Hematopoietic multipotent progenitor cell treated with erythropoietin and hydrocortisone succinate and interleukin-3 and kit ligand, for 4 days (in vitro differentiated cells): ENCODE measurements at places on chromosomes 6 and 20.
A peak's percentile ranks its signal among the peaks of the same experiment; 100 is the strongest.

DNA sequence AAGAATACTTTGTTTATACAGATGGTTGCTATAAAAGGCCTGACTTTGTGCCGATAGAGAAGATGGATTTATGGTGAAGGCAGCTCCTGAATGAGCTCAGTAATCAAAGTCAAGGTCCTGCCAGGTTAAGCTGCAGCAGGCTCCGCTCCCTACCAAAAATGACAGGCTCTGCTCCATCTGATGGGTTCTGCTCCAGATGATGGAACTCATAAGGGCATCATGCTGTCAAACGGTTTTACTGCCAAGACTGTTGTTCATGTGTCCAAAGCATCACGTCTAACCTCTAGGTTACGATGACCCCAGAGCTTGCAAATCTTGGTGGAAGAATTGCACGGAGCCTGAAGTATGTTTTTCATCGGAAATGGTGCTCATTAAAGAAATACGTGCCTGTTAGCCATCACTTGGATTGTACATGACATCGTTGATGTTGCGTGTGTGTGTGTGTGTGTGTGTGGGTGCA lies 19.2 kb upstream of the PTGIS start:
- no peak for DNase-seq

DNA sequence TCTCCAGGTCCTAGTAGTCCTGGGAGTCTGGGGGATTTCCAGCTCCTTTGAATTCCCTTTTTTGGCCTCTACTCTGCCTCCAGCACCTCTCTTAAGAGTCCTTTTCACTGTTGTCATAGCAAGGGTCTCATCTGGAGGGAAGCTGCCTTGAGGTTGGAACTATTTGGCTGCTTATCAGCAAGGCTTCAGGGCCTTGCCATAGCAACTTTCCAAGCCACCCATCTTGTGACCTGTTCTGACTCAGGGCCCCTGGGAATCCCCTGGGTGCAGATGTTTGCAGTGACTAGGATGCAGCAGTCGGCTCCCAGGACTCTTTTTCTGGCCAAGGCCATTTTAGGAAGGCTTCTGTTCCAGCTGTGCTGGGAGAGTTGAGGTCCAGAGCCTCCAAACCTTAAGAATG lies 12.4 kb downstream of the PKIG start:
- DNase-seq: peak; percentile 87

DNA sequence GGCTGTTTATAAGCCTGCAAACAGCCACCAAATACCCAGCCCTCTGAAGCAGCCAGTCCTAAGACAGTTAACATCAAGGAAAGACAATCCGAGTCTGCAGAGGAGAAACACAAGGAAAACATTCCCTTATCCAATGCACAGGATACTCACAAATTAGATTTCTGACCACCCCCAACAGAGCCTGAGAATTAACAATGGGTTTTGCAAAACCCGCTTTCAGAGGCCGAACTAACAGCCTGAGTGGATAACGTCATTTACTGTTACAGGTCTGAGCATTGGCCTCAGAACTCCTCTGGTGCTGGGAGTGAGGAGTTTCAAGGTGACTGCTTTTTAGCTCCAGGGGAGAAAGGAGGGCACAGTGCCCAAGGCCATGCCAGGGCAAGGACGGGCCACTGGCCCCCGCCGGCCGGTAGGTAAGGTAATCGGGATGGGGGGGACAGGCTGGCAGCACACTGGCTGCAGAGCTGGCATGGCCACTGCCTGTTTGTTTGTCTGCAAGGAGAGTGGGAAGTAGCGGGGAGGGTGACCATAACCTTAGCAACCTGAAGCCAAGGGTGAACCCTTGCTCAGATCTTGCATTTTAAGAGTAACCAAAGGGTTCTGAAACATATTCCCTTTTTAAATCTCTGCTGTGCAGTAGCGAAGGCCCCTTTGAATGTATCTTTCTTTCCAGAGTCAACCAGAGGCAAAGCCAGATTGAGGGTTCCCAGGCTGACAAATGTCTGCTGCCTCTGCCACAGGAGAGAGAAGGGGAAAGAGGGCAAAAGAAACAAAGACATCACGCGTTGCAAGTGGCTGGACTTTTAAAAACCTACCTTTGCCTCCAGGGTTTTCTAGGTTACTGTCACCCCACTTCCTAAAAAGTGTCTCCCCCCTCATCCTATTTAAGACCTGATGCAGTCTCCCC lies 3.9 kb downstream of the ZMYND8 start:
- DNase-seq: no peak

- DNase-seq: peak; percentile 53
Measured at GRCh38 chr6:11258260-11259237, 26.1 kb upstream of the NEDD9 start.

DNA sequence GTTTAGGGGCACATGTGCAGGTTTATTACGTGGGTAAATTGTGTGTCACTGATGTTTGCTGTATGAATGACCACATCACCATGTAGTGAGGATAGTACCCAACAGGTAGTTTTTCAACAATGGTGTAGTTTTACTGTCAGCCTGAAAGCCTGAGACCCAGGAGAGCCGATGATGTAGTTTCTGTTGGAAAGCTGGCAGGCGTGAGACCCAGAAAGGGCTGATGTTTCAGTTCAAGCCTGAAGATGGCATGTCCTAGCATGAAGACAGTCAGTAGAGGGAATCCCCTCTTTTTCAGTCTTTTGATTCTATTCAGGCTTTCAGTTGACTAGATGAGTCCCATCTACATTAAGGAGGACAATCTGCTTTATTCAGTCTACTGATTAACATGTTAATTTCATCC lies 96.7 kb downstream of the KLHL32 start:
- DNase-seq: no peak

DNA sequence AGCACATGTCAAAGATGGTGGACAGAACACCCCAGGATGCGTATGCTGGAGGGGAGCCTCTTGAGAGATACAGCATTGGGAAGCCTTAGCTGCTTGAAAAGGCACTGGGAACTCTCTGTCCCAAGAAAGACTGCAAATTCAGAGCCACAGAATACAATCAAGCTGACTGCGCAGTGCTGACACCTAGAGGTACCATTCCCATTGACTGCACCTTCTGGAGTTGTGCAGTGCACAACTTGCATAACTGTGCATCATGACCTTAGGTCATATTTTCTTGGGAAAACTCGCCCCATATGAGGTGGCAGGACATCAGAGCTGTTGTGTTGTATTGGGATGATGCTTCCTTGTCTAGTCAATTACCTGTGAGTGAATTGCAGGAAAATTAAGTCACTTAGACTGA lies 646.5 kb upstream of the NOX3 start:
- DNase-seq: peak; percentile 5

GRCh38 chr6:123168892-123169773 lies 173.1 kb downstream of the CLVS2 start:
- DNase-seq: no peak

GRCh38 chr6:136095986-136096385 lies 154.1 kb downstream of the MTFR2 start:
- DNase-seq: no peak

- DNase-seq: peak; percentile 16
Measured at GRCh38 chr20:19828232-19828631, 70.2 kb downstream of the RIN2 start.

- DNase-seq: peak; percentile 14
Measured at GRCh38 chr6:46850792-46851191, 57.6 kb downstream of the MEP1A start.

- no peak for DNase-seq
Measured at GRCh38 chr20:2151858-2152281, 50.2 kb downstream of the STK35 start.

GRCh38 chr6:68628161-68628560 lies 6.9 kb upstream of the ADGRB3 start:
- DNase-seq: no peak

GRCh38 chr6:108874470-108875160 lies 26.4 kb downstream of the ARMC2 start:
- DNase-seq: peak; percentile 63

- peak; percentile 12 for DNase-seq
Measured at GRCh38 chr6:140774080-140774505, 1358.6 kb upstream of the GJE1 start.

GRCh38 chr6:70557998-70558397 lies 8.7 kb upstream of the SDHAF4 start:
- no peak for DNase-seq

DNA sequence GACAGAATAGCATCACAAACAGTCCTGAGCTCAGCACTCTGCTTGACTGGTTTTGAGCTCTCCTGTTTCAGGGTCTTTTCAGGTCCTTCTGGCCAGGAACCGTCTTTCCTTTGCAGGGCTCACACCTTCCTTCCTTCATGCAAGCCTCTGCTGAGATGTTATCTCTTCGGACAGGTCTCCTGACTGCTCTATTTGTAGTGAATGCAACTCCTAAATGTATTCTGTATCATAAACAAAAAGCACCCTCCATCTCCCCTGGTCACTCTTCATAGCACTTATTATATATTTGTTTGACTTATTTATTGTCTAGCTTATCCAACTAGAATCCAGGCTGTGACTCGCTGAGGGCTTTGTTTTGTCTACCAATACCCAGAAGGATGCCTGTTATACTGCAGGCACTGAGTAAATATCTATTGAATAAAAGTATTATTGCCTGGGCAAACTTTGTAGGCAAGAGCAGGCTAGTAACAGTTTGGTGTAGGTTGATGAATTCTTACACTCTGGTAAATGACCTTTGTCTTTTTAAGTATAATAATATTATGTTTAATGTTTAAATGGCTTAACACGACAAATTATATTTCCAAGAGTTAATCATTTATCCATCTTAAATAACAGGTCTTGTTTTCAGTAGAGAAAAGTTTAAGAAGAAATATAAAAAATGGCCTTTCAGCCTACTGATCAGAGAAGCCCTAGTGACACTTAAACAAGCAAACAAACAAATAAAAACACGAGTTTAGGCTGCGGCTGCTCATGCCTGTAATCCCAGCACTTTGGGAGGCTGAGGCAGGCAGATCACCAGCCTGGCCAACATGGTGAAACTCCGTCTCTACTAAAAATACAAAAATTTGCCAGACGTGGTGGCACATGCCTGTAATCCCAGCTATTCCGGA lies 199.7 kb downstream of the BCAS1 start:
- no peak for DNase-seq

- no peak for DNase-seq
Measured at GRCh38 chr6:111709201-111709600, 103.5 kb upstream of the TRAF3IP2 start.

DNA sequence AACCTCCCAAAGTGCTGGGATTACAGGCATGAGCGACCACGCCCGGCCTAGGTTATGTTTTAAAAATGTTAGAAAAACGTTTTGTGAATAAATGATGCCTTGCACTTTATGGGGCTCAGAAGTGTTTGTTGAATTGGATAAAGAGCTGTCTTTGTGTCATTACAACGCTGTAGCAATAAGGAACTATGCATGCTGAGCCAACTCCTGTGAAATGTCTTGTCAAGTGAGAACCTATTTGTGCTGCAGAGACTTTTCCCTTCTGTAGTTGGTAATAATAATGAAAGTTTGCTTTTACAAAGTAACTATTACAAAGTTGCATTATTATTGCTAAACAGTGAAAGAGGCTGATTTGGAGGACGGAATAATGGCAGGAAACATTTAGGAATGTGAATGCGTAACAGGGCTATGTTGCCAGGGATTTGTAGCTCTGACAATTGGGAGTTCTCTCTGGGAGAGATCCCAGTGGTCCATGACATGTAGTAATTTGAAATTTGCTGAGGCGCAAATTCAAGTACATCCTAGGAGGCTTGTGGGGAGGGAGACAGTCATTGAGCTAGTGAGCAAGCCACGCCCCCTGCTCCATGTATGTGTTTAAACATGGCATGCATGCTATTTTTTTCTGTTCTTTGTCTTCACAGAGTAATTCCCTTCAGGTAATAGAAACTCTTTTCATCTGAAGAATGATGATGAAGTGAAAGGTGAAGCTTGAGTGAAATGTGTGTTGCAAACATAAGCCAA lies 16.8 kb upstream of the BICRAL start:
- no peak for DNase-seq

GRCh38 chr20:1493536-1493935 lies 2.3 kb upstream of the SIRPB2 start:
- DNase-seq: no peak

GRCh38 chr20:45355209-45356084 lies 7.2 kb upstream of the SDC4 start:
- no peak for DNase-seq

GRCh38 chr20:9488063-9488462 lies 26.3 kb upstream of the LAMP5 start:
- no peak for DNase-seq

DNA sequence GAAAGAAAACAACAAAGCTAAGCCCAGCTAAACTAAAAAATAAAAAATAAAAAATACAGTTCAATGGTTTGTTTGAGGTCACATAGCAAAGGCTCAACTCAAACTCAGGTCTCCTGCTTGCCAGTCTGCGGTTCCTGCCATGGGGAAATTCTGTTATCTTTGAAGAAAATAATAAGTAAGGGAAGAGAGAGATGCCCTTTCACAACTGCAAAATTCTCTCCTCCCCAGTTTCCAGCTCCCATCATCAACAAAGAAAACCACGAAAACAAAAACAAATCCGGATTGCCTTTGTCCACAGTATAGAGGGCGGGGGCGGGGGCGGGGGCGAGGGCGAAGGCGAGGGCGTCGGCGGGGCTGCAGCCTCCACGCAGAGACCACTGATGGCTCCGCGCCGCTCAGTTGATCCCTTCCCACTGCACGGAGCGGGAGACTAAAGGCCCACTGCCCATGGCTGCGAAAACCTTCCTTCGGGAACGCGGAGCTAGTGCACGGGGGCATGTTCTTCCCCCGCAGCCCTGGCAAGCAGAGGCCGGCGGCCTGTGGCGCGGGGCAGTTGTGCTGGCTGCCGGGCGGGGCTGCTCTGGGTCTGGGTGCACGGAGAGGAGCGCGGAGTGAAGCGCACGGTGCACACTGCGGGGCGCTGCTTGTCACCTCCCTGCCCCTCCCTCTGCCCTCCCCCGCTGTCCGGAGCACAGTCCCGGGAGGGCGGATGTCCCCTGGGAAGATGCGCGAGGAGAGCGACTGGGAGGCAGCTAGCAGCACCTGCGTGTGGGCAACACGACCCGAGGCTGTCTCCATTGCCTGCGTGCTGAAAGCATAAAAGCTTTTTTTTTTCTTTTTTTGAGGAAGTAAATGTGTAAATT lies 54.1 kb upstream of the TPD52L1 start:
- DNase-seq: peak; percentile 70

- peak; percentile 77 for DNase-seq
Measured at GRCh38 chr6:131694832-131695426, 6.3 kb downstream of the OR2A4 start.

- no peak for DNase-seq
Measured at GRCh38 chr6:116877743-116878142, 701 bp downstream of the RFX6 start.

GRCh38 chr6:44478158-44478557 lies 90.7 kb downstream of the CDC5L start:
- DNase-seq: peak; percentile 52

GRCh38 chr20:3751675-3752385 lies 15.7 kb downstream of the ADISSP start:
- peak; percentile 97 for DNase-seq

GRCh38 chr6:111417946-111418345 lies 65.1 kb downstream of the REV3L start:
- no peak for DNase-seq

GRCh38 chr6:39029156-39030011 lies 19.2 kb upstream of the GLP1R start:
- DNase-seq: peak; percentile 66

DNA sequence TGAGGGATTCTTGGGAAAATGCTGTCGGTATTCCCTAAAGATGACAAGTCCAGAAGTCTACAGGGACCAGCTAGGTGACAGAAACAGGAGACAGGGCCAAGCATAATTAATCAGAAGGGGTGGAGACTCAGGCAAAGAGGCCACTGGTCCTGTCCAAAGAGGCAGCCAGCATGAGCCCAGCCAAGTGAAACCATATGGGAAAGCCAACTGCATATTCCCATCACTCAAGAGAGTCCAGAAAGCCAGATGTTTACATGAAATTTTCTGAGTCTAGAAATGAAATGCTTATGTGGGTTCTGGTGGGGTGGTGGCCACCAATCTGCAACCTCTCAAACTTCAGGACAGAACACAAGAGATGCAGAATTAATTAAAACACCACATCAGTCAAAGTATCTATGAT lies 74.3 kb downstream of the ANKRD60 start:
- no peak for DNase-seq
